ENCODE measurements at places on chromosomes 7 and 10.

- no peak for DNase-seq
These were observed 947 bp downstream of the ABHD11 start for GRCh38 chr7:73737491-73738219.

DNA sequence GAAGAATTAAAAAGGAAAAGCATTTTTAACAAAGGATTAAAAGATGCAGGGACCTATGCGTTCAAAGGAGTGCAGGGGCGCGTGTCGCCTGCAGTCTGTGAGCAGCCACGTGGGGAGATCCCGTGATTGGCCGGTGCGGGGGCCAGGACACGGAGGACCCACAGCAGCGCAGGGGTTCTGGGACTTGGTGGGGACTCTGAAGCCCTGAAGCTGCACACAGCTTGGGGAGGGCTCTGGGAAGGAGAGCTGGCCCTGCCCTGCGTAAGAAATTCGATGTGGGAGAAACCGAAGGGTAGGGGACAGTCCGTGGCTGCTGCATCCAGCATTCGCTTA, 268.1 kb downstream of the KLF6 start:
- no peak for DNase-seq

DNA sequence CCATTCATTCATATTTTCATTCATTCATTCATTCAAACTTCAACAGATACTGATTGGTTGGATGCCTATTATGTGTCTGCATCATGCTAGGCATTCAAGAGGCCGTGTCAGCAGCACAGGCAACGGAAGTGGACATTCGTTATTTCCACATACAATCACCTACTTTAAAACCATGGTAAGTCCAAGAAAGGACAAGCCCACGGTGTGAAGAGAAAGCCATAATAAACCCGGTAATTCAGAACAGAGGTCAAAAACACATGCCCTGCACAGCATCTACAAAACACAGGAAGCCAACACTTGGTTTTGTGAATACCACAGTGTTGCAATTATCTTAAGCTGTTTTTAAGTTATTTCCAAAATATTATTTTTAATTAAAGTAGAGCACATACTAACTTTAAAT, 126.7 kb downstream of the GLI3 start:
- no peak for DNase-seq

DNA sequence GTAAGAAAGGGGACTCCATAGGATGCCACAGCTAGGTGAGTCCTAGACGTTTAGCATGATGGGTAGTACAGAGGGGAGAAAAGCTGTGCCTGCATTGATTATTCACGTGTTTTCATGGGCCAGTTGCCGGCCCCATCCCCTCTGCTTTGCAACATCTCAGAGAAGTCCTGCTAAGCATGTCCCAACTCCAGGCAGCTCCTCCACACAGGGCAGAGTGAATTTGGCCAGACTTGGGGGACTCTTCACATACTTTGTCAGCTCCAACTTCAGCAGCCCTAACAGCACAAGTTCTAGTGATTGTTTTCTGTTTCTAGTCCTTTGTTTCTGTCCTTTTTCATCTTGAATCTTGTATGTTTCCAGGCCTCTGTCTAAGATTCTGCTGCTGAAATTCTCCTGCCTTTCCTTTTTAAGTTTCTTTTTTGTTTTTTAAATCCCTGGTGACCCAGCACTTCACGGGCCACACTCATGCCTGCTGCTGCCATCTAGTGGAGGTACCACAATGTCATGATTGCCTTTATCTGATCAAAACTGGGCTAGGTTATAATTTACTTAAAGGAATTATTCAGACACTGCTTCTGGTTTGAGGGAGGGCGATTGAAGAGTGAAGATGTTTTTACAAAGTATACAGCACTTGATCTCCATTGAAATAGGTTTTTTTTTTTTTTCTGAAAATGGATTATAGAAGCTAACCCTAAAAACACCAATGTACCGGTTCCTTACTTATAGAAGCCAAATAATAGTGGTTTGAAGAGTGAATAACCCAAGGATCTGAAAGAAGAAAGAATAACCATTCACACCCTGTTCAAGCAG, 276.9 kb downstream of the CSTF2T start:
- peak; percentile 26 for DNase-seq

GRCh38 chr7:1532456-1533254, 2.2 kb downstream of the MAFK start:
- peak; percentile 67 for DNase-seq

GRCh38 chr7:45684910-45685618, 110.9 kb downstream of the ADCY1 start:
- no peak for DNase-seq

GRCh38 chr10:79994556-79994955, 45.7 kb upstream of the SFTPD start:
- no peak for DNase-seq

- no peak for DNase-seq
These were observed 148.8 kb downstream of the NOC3L start for GRCh38 chr10:94213980-94214379.

- no peak for DNase-seq
These were observed 81.6 kb downstream of the HIBADH start for GRCh38 chr7:27581119-27581518.

GRCh38 chr7:50723888-50724287, 58.8 kb downstream of the GRB10 start:
- DNase-seq, result no peak

DNA sequence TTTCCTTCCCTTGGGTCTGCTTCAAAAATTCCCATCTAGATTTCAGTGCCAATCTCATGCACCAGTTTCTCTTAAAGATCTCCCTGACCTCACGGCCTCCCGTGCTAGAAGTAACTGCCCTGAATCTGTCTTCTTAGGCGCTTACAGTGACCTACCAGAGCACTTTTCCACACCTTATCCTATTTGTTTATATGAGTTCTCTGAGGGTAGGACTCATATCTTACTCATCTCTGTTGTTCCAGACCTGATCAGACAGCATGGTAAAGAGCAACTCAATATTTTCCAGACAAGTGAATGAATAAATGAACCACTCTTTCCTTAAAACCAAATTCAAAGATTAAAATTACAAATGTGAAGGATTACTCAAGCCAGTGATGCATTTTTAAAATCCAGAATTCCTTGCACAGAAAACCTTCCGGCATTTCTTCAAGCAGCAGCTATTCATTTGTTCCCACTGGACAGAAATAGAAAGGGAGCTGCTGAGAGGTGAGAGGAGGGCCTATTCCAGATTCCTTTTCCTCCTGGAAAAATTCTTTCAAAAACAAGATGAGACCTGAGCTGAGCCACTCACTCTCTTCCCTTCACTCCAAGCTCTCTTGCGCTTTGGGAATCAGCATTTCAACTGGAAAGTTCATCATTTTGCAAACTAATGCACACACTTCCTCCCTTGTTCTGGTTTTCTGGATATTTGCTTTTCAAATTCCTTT, 94.6 kb downstream of the ELMO1 start:
- DNase-seq, result no peak

- no peak for DNase-seq
These were observed 7.5 kb downstream of the LAMB1 start for GRCh38 chr7:107995184-107996071.

- DNase-seq, result peak; percentile 10
These were observed 733 bp downstream of the HIBADH start for GRCh38 chr7:27661811-27662489.

DNA sequence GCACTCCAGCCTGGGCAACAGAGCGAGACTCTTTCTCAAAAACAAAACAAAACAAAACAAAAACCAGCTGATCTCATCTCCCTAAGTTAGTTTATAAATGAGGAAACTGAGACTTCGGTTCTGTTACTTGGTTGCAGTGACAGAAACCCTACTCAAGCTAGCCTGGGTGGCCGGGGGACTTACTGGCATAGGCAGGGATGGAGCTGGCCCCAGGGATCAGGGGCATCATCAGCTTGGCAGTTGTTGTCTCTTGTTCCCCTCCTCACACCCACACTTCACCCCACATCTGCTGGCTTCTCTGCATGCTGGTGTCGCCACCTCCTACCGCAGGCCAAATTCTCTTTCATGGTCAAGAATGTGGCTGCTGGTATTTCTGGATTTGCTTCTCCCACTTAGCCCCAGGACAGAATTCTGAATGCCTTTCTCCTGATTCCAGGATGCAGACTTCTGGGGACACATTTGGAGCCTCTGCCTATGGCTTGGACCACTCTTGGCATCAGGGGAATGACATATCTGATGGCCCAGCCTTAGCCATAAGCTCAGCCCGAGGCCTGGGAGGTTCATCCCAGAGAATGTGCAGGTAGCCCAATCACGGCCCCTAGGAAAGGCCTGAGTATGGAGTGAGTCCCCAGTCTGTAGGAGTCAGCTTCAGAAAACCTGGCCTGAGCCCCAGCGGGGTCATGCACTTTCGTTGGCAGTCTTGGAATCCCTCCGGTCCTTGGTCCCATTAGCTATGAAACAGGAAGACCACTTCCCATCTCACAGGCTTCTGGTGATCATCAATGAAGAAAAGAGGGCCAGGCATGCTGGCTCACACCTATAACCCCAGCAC, 41.6 kb upstream of the CTBP2 start:
- DNase-seq, result no peak

DNA sequence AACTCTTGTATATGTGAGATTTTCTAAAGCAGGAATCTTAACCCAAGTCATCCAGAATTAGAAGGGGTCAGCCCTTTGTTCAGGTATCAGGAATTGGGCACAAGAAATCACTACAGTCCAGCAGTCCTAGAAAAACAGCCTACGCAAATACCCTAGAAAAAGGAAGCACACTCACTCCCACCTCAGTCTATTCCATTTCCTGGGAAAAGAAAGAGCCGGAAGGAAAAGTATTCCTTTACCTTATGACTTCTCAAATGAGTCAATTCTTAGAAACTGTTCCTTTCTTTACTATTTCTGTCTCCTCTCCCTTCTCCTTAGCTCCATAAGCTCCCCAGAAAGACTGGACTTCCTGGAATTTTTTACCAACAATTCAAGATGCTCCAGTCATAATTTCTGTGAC, 62.7 kb downstream of the DNAJC12 start:
- no peak for DNase-seq

All from activated CD4-positive, alpha-beta T cell treated with anti-CD3 and anti-CD28 coated beads, Interleukin-2, amount 50 U/mL, for 16 hours (primary cell).